Activated CD8-positive, alpha-beta memory T cell treated with anti-CD3 and anti-CD28 coated beads for 36 hours (primary cell): ENCODE measurements at places on chromosomes 16 and 17. TPM values are rescaled to one million over a fixed set of nuclear protein-coding genes. Genes with fewer than 3 reads are reported as not detected.

Gene RUNDC3A
- not detected for total RNA-seq

Gene TEKT5
- total RNA-seq = not detected

Gene SSTR5
- total RNA-seq = not detected

Gene SNX11
- total RNA-seq = 38.3 TPM

Gene BEAN1
- total RNA-seq = not detected
